GM12878 (cell line): ENCODE measurements at places on chromosomes 3 and 15. TPM values are rescaled to one million over a fixed set of nuclear protein-coding genes. Genes with fewer than 3 reads are reported as not detected.

Gene ST8SIA2
- not detected in 2 replicates for polyA plus RNA-seq

Gene CCR1
- polyA plus RNA-seq: 3.2 and 3.6 TPM in 2 replicates

Gene CYP1A2
- 0.05 and 0.09 TPM in 2 replicates for polyA plus RNA-seq

Gene DHFR2
- polyA plus RNA-seq: 5.0 and 5.5 TPM in 2 replicates

Gene WDR49
- not detected in 2 replicates for polyA plus RNA-seq

Gene CDHR4
- not detected in 2 replicates for polyA plus RNA-seq

Gene ISL2
- not detected in 2 replicates for polyA plus RNA-seq

Gene EDEM1
- polyA plus RNA-seq: 49.6 and 60.1 TPM in 2 replicates

GRCh38 chr15:25905140-25905539 is 42.0 kb upstream of the ATP10A start:
- DNase-seq: no peak

GRCh38 chr3:45980229-45980813 is 15.3 kb downstream of the FYCO1 start:
- no peak for DNase-seq

DNA sequence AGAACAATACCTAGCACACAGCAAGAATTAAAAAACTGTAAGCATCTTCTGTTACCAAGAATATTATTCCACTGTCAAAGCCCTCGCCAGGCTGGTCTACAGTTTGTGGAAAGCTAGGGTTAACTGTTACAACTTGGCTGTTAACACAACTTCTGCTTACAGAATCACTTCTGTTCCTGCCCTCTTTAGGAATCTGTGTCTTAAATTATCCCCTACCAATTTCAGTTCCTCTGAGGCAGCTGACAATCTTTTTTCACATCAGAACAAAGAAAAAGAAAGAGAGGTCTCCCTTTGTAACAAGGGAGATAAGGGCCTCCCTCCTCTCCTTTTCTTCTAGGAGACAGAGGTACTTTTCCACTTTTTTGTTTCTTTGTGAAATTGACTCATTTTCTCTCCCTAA is 188.9 kb downstream of the FMN1 start:
- no peak for DNase-seq

DNA sequence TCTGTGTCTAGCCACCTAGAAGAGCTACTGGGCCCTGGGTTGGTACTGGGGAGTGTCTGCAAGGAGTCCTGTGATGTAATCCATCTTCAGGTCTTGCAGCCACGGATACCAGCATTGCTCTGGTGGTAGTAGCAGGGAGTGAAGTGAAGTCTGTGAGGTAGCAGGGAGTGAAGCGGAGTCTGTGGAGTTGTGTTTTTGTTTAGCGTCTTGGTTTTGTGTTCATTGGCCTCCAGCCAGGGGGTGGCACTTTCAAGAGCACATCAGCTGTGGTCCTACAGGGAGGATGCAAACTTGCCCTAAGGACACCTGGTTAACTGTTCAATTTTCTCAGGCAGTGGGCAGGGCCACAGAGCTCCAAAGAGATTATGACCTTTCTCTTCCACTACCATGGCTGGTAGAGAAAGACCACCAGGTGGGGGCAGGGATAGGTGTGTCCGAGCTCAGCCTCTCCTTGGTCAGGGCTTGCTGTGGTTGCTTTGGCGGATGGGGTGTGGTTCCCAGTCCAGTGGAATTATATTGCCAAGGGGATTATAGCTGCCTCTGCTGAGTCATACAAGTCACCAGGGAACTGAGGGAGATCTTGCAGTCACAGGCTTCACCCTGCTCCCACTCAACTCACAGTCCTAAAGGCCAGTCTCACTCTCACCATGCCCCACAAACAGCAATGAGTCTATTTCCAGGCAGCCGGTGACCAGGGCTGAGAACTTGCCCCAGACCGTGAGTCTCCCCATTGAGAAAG is 424.7 kb downstream of the ZBBX start:
- no peak for DNase-seq

- no peak for DNase-seq
These were observed 127.0 kb downstream of the CPNE4 start for GRCh38 chr3:131907796-131908195.

DNA sequence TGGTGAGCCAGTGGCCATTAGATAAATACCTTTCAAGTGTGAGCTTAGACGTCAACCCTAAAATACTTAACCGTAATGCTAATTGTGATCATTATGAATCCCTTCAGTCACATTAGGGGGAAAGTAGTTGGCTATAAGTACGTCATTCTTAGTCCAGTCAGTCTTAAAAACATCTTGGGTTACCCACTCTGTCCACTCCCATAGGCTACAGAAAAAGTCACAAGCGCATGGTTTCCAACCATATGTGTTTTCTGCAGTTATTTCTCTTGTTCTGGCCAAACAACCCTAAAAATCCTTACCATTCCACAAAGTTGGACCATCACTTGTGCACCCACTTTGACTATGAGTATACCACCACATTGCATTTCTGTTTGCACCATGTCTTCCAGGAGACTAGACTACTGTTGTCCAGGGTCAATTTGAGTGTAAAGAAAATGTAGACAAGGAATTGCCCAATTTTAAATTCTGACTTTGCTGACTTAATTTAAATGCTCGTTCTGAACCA is 3.3 kb downstream of the RPL15 start:
- no peak for DNase-seq

DNA sequence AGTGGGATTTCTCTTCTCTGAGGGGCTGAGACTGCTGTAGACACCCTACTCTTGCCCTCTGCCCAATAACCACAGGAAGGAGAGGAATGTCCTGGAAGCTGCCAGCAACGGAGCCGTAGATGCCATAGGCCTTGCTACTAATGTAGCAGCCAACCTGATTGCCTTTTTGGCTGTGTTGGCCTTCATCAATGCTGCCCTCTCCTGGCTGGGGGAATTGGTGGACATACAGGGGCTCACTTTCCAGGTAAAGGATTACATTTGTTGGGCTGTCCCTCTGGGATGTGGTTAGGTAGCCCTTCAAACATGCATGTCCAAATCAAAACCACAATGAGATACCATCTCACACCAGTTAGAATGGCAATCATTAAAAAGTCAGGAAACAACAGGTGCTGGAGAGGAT is 16.1 kb downstream of the SLC28A2 start:
- DNase-seq: no peak

GRCh38 chr3:42036483-42036823 is 54.7 kb upstream of the TRAK1 start:
- DNase-seq: no peak

GRCh38 chr3:132660811-132661070 is 612 bp downstream of the UBA5 start:
- DNase-seq: no peak

DNA sequence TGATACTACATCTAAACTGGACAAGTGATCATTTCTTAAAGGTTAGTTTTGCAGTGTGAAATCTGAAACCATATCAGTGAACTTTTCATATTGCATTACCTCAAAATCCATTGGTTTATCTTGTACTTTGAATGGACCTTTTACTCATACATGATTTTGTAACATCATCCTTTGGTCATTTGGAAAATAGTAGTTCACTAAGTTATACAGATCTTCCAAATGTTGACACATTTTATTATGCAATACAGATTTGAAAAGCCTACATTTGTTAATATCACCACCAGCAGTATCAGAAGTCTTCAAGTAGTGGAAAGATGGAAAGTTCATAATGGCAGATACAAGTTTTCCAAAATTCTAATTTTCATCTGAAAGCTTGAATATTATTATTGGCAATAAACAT is 64.0 kb upstream of the CDV3 start:
- DNase-seq: no peak

DNA sequence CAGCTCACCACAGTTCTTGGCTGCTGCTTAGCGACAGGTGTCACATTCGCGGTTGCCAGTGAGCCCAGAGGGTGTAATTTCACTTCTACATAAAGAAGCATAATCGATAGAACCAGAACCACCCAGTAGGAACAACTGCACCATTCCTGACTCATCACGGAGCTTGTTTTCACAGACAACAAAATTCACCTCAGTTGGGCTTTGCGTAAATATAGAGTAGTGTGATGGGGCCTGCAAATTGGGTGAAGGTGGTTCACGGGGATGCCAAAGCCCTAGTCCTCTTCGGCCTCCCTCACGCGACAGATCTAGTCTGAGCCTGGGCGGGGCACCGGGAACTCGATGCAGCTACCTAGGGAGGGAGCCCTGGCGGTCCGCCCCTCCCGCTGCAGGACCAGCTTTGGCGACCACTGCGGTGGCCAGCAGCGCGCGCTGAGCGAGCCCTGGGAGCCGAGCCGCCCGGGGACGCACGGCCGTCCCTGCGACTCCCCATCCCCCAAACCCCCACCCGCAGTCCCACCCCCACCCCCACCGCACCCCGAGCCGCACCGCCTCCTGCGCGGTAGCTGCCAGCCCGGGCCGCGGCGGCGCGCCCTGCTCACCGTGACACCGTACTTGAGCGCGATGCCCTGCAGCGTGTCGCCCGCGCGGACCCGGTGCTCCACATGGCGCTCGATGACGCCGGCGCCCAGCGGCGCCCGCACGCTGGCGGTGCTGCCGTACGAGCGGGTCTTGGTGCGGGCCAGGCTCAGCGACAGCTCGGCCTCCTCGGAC is 519 bp downstream of the LYSMD2 start:
- no peak for DNase-seq

DNA sequence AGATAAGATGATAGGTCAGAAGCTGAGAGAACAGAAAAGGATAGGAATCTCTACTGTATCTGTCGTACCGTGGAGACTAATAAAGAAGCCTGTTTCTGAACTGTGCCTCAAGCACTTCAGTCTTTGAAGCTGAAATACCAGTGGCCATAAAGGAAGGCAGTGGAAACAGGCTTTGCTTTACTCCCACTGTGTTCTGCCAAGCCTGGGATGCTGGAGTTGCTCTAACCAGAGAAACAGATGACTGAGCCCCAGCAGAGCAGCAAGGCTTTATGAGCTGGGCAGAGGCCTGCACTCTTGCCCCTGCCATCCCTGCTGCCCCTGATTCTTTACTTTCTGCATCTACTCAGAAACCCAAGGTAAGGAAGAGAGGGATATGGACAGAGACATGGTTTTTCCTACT is 89.4 kb downstream of the PDE8A start:
- DNase-seq: no peak

GRCh38 chr3:42732829-42733459 is 30.3 kb upstream of the HHATL start:
- DNase-seq: no peak

DNA sequence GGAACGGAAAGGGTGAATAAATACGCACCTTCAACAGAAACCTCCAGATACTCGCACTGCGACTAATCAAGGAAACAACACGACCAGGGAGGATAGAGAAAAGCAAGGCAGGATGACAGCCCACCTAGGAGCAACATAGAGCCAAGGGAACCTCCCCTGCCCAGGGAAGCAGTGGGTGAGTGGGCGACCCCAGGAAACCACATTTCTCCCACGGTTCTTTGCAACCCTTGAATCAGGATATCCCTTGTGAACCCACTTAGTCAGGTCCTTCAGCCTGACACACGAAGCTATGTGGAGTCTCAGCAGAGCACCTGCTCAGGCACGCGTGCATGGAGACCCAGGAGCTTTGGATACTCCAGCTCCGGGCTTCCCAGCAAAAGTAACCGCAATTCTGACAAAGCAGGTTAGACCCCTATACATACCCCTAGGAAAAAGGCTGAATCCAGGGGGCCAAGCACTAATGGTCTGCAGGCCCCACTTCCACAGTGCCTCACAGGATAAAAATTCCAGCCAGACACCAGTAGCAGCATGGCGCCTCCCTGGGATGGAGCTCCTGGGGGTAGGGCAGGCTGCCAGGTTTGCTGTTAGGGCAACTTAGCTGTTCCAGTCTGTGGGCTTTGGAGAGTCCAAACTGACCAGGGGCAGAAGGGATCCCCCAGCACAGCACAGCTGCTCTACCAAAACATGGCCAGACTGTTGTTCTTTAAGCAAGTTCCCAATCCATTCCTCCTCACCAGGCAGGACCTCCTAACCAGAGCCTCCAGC is 38.4 kb upstream of the PXYLP1 start:
- no peak for DNase-seq

DNA sequence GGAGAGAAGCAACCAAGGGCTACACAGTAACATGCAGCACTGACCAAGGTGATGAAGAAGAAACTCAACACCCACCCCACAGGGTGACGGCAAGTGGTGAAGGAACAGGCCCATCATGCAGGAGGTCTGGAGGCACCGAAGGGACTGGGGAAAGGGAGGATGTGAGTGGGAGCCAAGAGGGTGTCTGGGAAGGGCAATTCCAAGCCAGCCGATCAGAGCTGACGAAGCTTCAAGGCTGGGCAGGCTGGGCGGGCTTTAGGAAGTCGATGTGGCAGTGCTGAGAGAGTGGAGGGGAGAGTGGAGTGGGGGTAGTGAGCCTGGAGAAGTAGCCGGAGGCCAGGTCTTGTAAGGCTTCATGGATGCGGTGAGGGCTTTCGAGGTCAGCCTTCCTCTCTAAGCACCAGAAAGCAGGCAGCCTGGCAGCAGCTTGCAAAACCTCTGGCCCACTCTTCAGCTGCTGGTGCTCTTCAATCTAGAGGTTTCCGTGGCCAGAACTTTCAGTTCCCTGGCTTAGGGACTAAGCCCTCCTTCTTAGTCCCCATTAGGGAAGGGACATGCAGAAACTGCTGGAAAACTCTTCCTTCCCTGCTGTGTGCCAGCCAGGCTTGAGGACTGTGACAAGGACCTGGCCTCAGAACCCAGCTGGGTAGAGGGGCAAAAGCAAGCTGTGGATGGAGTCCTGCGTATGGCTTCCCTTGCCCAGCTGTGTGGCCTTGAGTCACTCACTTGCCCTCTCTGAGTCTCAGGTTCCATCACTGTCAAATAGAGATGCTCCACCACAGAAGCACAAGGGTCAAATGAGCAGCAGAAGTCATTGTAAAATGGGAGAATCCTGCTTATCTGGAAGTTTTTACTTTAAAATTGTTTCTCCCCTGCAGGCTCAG is 72.1 kb downstream of the TLE3 start:
- no peak for DNase-seq

DNA sequence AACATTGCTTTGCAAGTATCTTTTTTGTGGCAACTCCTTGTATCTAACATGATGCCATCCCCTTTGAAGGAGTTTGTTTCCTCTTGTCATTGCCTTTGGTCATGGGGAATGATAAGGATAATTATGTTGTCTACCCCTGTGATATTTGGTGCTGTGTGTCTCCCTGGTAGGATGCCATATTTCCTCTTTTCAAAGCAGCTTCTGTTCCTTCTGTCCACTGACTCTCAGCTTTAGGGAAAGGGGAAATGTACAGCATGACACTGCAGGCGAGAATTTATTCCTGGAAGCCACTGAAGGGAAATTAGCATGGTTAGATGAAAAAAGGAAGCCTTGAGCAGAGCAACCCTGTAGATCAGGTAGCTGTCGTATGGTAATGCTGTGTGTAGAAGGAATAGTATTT is 576.7 kb downstream of the CADM2 start:
- DNase-seq: no peak

DNA sequence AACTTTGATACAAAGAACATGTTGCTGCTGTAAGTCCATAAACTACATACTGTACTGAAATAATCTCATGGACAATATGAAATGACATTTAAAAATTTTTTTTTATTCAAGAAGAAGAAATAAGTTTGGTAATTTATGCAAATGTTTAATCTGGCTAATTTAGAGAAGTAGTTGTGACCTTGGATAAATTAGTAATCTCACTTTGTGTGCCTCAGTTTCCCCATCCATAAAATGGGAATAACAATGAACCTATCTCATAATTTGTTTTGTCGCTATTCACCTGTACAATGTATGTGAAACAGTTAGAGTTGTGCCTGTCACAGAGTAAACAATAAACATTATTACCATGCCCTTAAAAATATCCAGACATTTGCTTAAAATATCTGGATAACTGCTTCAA is 15.3 kb upstream of the DPH6 start:
- DNase-seq: no peak
